Temporal lobe (tissue), 4 donors: ENCODE measurements at places on chromosomes 7 and 10. TPM values are rescaled to one million over a fixed set of nuclear protein-coding genes. Genes with fewer than 3 reads are reported as not detected.

The MAT1A gene
- total RNA-seq = under 0.01 TPM

The FAM131B gene
- total RNA-seq = 79.7 TPM

The CALHM2 gene
- 2.5 TPM for total RNA-seq

The NPM3 gene
- 20.9 TPM for total RNA-seq

The GNAT3 gene
- total RNA-seq = not detected

The CTTNBP2 gene
- total RNA-seq = 52.9 TPM

The A1CF gene
- not detected for total RNA-seq

The RBM33 gene
- 28.0 TPM for total RNA-seq

The ZFYVE27 gene
- total RNA-seq = 41.1 TPM

The PDLIM1 gene
- 2.0 TPM for total RNA-seq

The GOLGA7B gene
- 17.7 TPM for total RNA-seq

The SFRP5 gene
- 1.2 TPM for total RNA-seq

The SYT15 gene
- total RNA-seq = 0.49 TPM

The JAKMIP3 gene
- 4.7 TPM for total RNA-seq

The ADRA2A gene
- total RNA-seq = 24.6 TPM

The GIMAP5 gene
- total RNA-seq = 2.7 TPM

The PBLD gene
- 5.4 TPM for total RNA-seq

The PTPN20 gene
- total RNA-seq = 4.7 TPM

The ABCC2 gene
- total RNA-seq = 0.49 TPM

The FGFBP3 gene
- 22.1 TPM for total RNA-seq

The MKX gene
- total RNA-seq = 0.49 TPM

The TAC1 gene
- 8.4 TPM for total RNA-seq

The OR9A2 gene
- total RNA-seq = 0.49 TPM

The PLXNA4 gene
- total RNA-seq = 89.2 TPM

The EGFR gene
- 18.4 TPM for total RNA-seq

The CNPY1 gene
- total RNA-seq = 0.74 TPM

The FAM25G gene
- total RNA-seq = not detected

The TAS2R39 gene
- not detected for total RNA-seq

The PHYHIPL gene
- total RNA-seq = 18.9 TPM

The CALHM3 gene
- not detected for total RNA-seq

The LIPM gene
- not detected for total RNA-seq

The TMEM184A gene
- total RNA-seq = not detected

The PRSS1 gene
- total RNA-seq = not detected

The SFTPA1 gene
- total RNA-seq = not detected

The KLLN gene
- total RNA-seq = 0.49 TPM

The SPDYE1 gene
- not detected for total RNA-seq
